ENCODE measurements at places on chromosomes 1 and 21.

DNA sequence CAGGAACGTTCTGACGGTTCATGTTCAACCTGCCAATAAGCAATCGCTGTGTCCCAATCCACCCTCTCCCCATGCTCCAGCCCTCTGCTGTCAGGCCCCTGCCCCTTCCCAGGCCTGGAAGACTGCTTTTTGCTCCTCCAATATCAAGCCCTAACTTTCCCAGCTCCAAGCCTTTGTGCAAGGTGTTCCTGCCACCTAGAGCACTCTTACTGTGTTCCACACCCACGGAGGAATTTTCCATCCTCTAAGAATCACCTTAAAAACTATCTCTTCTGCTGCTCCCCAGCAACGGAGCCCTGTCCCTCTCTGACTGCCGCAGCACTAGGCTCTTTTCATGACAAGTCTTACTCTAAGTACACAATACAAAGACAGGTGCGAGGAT lies 657.9 kb downstream of the AJAP1 start:
- no peak for DNase-seq

DNA sequence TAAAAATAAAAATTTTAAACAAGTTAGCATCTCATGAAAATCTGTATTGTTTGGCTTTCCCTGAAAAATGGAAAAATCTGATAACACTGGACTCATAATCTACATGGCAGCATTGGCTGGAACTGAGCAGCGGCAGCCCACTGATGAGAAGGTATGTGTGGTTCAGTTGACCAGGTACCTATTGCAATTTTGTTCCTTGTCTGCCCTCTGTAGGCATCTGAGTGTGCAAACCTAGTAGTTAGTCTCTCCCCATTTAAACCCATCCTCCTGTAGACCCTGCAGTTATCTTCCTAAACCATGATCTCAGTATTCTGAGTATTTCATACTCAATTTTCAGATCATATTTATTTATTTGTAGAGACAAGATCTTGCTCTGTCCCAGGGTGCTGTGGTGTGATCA lies 59.4 kb upstream of the SERBP1 start:
- no peak for DNase-seq

DNA sequence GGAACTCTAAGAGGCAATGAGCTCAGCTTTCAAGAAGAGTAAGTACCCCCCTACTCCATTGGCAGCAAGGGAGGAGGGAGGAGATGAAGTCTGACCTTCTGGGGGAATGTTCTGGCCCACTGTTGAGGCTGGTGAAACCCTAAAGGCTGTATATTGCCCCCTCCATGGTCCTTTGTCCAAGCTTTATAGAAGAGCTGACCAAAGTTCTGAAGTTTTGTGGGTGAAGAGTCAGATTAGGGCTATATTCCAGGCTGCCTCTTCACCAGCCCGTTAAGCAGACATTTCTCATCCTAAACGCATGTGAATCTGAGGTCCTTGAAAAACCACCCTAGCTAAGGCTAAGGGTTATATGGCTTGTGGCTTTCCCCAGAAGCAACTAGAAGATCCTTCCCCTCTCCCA lies 1.4 kb downstream of the C1orf94 start:
- DNase-seq = no peak

GRCh38 chr1:8698012-8698630 lies 119.3 kb downstream of the RERE start:
- DNase-seq = no peak

GRCh38 chr1:181345146-181345545 lies 138.2 kb upstream of the CACNA1E start:
- no peak for DNase-seq

- no peak for DNase-seq
Measured at GRCh38 chr1:210428696-210429095, 100.0 kb downstream of the HHAT start.

DNA sequence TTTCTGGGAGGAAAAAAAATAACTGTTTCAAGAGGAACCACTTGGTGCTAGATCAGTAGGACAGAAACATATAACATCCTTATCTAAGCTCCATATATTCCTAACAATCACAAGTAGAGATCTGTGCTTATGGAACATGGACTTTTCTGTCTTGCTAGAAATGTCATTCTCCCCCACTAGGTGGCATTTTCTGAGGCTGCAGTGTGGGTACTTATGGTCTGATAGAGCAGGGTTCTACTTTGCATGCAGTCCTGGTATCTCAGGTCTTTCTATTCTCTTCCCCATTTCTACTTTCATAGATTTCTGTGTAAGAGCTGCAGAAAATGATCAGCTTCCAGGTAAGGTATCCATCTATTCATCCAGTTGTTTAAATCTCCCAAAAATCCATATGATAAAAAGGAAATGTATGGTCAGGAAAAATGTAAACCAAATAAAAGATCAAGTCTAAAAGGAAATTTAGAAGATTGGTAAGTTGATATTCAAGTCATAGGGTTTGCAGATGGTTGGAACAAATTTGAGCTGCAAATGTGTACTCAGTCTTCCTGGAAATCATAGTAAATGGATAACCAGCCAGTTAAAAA lies 1.5 kb downstream of the ZNF684 start:
- DNase-seq = no peak

Measured in fibroblast of skin of left quadriceps (primary cell).